ENCODE measurements at places on chromosomes 2 and 18.

- no peak for DNase-seq
These were observed 2.1 kb downstream of the ZNF532 start for GRCh38 chr18:58866773-58867150.

DNA sequence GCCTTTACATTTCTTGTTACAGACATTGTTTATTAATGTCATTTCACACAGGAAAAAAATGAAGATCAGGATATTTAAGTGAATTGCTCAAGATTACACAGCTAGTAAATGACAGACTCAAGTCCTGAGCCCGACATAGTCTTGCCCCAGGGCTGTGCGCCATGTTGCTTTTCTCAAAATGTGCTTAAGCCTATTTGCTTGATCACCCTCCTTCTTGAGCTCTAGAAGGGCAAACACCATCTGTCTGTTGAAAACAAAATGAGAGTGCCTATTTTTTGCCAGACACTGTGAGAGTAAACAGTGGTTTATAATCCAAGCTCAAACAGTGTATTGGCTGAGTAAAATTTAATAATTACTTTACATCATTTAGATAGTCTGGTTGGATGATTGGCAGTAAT lies 34.8 kb upstream of the HNMT start:
- no peak for DNase-seq

DNA sequence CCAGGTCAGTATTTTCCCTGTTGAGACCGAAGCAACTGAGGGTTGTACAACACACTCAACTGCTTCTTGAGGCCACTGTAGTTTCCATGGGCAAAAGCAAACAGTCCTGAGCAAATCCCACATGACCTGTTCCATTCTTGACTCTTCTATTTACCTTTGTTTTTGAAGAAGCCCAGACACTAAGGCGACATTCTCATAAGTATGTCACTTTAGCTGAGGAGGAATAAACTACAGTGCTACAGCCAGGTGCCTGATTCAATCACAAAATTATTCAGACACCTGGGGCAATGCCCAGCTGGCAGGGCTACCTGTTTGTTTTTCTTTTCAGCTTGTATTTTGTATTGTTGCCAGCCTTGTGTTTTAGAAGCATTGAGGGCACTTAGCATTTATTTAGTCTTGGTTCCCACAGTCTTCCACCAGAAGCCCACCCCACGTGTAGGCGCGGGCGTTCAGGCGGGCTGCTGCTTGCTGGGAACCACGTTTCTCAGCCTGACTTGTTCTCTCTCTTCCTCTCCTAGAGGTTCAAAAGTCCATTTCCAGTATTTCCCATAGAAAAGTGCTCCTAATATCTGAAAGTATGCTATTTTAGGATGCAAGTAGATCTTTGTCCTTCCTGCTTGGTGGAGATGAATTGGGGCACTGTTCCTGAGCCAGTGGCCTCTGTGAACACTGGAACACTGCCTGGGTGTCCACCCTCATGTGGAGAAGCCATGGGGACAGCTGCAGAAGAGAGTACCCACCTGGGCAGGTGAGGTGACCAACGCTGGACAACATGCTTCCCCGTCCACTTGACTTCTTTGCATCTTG lies 99.0 kb upstream of the COPS8 start:
- DNase-seq: no peak

DNA sequence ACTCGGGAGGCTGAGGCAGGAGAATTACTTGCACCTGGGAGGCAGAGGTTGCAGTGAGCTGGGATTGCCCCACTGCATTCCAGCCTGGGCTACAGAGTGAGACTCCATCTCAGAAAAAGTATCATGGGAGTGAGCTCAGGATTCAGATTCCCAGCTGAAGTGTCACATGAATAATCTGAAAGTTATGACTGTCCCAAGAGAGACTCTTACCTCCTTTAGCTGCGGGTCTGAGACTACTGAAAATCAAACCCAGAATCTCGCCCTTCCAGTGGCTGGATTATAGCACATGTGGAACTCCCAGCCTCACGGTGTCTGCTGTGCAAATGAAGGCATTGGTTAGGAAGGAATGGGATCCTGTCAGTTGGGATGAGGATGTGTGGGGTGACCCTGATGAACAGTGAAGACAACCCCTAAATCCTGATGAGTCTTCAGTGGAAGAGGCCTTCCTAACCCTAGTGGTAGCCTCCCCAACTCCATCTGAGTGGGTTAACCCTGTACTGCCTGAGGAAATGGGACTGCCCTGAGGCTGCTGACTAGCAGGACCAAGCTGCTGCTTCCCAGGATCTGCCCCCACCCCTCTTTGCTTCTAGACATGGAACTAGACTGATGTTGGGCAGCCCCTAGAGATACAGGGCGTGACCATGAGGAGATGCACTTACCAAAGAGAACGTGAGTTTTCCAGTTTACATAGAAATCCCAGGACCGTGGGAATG lies 16.5 kb downstream of the BOK start:
- no peak for DNase-seq

DNA sequence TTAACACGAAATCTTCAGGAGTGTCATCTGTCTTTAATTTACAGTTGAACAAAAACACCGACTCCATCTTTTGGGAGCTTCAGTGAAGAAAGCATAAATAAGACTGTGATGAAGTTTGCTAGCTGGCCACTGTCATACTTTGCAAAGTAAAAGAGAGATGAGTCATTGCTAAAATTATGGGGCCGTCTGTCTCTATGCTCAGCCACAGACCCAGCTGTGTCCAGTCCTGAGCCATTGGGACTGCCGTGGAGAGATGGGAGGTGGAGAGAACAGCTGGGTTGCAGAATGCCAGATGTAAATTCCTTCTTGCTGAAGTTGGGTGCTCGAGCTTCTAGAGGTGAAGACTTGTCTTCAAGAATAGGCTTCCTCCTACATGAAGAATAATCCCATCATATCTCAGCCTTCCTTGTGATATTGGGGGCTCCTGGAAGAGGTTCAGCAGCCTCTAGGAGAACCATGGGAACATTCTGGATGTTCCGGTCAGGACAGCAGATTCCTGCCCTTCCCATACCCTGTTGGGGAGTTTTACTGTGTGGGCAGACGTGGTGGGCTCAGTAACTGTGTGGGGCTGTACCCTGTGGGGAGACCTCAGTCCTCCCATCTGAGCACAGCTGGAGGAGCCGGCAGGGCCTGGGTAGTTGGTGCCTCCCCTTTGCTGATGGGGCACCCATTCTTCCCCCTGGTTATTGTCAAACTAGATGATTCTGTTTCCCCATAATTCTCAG lies 71.1 kb downstream of the LDLRAD4 start:
- DNase-seq: no peak

DNA sequence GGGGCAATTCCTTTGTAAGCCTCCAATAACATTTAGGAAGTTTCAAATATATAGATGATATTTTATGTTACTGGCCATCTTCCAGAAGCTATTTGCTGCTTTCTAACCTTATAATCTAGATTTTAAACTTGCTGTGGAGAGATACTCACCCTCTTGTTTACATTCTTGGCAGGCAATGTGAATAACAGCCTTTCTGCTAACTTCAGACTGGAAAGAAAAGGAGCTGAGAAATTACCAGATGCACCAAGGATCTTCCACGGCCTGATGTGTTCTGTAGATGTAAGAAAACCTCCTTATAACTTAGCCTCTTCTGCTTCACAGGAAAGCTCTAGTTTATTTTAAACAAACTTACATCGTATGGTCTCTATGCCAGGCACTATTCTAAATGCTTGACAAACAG lies 16.7 kb downstream of the REG1B start:
- no peak for DNase-seq

GRCh38 chr18:58761241-58761969 lies 90.1 kb downstream of the MALT1 start:
- no peak for DNase-seq

DNA sequence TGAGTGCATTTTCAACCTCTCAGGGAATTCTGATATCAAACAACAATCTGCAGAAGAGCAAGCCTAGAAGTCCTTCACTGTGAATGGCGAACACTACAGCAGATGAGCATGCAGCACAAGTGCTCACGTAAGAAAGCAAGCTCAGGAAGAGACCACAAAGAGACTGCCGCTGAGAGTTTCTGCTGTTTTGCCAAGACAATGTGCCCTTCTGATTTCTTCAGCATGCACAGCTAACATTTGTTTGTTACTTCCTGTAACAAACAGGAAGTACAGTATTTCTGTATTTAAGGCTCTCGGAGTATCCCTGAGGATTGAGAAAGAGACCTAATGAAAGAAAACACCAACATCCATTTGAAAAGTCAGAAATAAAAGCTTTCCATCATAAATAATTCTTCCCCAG lies 45.9 kb downstream of the MBOAT2 start:
- DNase-seq: no peak

DNA sequence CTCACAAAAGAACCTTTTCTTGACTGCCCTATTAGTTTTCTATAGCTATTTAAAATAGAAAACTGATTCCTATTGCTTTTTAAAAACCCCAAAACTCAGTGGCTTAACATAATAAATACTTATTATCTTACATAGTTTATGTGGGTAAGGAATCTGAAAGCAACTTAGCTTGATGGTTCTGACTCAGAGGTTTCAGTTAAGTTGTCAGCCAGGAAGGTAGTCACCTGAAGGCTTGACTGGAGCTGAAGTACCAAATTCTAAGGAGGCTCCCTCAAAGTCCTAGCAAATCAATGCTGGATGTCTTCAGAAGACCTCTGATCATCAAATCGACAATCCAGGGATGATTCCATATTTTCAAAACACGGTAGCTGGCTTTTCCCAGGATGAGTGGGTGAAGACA lies 546.6 kb upstream of the CDH2 start:
- DNase-seq: no peak

GRCh38 chr2:120738117-120738516 lies 2.4 kb downstream of the GLI2 start:
- no peak for DNase-seq

GRCh38 chr2:36137612-36138011 lies 218.0 kb upstream of the CRIM1 start:
- no peak for DNase-seq

- no peak for DNase-seq
These were observed 7.1 kb downstream of the KCNE4 start for GRCh38 chr2:223058952-223059716.

GRCh38 chr2:230660294-230661060 lies 52.2 kb upstream of the CAB39 start:
- peak; percentile 72 for DNase-seq

GRCh38 chr2:236180831-236181453 lies 12.8 kb upstream of the GBX2 start:
- no peak for DNase-seq

GRCh38 chr2:173647681-173648311 lies 293.1 kb downstream of the CDCA7 start:
- DNase-seq: no peak

DNA sequence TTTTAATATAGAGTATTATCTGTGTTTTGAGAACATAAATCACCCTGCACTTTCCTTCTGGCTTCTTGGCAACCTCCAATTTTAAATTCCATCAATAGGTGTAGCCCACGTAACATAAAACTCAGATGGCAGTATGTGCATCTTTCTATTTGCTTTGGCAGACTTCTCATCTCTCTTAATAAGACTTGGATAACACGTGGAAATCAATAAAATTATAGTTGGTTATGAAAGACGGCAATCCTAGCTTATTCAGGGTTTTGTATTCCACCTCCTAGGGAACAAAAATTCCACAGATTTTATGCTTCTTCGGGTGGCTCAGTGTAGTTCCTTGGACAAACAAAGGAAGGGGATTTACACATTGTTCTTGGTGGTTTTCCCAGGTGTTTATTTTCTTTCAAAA lies 299.3 kb downstream of the RND3 start:
- DNase-seq: no peak
